Astrocyte of the spinal cord (primary cell): ENCODE measurements at places on chromosomes 6 and 20.

GRCh38 chr6:26336355-26337198, 28.4 kb upstream of the BTN3A2 start:
- DNase-seq, result peak; percentile 69

DNA sequence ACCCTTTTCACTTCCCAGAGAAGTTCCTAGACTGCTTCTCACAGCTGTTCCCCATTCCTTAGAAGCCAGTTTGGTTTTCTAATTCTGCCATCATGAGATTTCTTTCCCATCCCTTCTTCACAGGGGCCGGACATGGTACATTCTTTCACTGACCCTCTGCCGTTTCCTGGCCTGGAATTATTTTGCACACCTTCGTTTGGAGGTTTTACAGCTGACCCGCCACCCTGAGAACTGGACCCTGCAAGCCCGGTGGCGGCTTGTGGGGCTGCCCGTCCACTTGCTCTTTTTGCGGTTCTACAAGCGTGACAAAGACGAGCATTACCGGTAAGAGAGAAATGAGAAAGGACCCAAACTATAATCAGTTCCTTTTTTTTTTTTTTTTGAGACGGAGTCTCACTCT, 4.2 kb downstream of the C6orf136 start:
- DNase-seq, result no peak

- no peak for DNase-seq
Observed at GRCh38 chr6:96465321-96465903, 56.2 kb upstream of the UFL1 start.

DNA sequence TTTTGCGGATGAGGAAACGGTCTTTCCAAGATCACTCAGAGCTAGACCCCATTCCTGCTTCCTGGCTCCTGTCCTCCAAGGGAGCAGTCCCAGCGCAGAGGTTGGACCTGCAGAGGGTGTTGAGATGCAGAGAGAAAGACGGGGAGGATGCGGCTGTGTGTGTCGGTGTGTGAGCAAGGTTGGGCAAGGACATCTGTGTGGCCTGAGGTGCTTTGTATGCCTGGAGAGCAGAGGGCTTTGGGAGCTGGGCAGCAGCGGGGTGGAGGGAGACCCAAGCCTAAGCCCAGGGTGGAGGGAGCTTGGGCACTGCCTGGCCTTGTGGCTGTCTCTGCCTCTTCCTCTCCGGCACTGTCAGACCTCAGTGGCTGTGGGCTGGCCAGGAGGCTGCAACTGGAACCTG, 147.4 kb upstream of the RNF24 start:
- no peak for DNase-seq

- peak; percentile 49 for DNase-seq
Observed at GRCh38 chr6:27591699-27592480, 119.0 kb upstream of the ZNF184 start.

DNA sequence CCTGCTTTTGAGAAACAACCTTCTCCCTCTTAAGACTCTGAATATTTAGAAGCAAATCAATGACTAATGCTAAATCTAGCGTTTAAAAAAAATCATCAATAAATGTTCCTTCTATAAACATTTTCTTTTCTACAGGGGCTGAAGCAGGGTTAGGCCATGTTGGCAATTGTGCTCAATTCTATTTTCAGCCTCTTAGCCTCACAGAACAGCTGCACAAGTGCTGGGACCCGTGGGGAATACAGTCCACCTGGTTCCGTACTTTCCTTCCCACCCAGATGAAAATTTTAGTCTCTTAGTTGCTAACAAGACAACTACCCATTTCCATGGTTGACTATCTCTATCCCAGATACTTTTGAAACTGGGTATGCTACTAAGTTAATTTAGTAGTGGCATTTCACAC, 138.6 kb downstream of the RPS12 start:
- DNase-seq, result no peak

GRCh38 chr6:14728396-14729024, 517.4 kb upstream of the JARID2 start:
- DNase-seq, result no peak

GRCh38 chr20:37317316-37317715, 27.9 kb downstream of the MANBAL start:
- DNase-seq, result no peak

- no peak for DNase-seq
Observed at GRCh38 chr6:140182821-140183220, 808.4 kb upstream of the CITED2 start.

DNA sequence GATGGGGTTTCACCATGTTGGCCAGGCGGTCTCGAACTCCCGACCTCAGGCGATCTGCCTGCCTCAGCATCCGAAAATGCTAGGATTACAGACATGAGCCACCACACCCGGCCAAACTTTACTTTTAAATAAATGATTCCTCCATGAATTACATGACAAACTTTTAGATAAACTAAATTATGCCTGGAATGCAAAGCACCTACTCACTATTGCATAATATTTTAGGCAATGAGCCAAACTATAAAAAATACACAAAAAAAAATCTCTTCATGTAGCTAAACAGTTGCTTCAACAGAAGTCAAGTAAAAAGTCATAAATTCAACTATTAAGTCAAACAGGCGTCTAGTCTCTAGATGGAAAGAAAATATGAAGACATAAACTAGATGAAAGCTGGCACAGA, 56.5 kb downstream of the PTPRK start:
- peak; percentile 8 for DNase-seq

DNA sequence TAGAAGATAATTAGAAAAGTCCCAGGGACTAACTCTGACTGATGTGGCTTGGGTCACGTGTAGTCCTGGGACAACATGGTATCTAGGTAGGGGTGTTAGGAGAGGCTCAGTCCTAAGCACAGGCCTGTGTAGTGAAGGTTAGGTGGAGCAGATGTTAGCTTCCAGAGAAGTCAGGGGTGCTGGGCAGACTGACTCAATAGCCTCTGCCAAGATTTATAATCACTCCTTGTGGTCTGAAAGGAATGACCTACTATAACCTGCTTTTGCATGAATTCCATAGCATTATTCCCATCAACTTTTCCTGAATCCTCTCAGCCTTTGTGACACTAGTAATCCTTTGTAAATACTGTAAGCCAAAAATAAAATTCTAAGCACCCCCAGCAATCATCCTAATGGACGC, 10.2 kb upstream of the PEX7 start:
- no peak for DNase-seq

- DNase-seq, result no peak
Observed at GRCh38 chr6:76003686-76004085, 68.8 kb downstream of the IMPG1 start.
